Activated CD4-positive, alpha-beta T cell treated with anti-CD3 and anti-CD28 coated beads for 48 hours (primary cell): ENCODE measurements at places on chromosomes 7 and 10.

- peak; percentile 28 for DNase-seq
These were observed 270.7 kb downstream of the ZNF33B start for GRCh38 chr10:42367532-42368230.

DNA sequence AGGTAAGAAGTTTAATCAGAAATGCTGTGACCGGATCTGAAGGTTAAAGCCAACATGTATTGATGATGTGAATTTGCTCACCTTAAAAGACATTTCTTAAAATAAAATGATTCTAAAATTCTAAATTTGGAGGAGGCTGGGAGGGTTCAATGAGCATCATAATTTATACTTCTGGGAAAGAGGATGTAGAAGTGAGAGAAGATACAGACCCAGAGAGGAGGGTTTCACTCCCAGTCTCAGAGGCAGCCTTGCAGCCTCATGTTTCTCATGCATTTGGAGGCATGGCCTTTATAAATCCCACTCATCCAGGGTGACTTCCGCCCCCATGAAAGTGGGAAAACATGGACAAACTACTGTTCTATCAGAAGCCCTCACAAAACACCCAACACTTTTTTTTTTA, 305.6 kb upstream of the PITRM1 start:
- DNase-seq, result no peak

- DNase-seq, result no peak
These were observed 34.4 kb downstream of the RCC1L start for GRCh38 chr7:75039166-75039565.

DNA sequence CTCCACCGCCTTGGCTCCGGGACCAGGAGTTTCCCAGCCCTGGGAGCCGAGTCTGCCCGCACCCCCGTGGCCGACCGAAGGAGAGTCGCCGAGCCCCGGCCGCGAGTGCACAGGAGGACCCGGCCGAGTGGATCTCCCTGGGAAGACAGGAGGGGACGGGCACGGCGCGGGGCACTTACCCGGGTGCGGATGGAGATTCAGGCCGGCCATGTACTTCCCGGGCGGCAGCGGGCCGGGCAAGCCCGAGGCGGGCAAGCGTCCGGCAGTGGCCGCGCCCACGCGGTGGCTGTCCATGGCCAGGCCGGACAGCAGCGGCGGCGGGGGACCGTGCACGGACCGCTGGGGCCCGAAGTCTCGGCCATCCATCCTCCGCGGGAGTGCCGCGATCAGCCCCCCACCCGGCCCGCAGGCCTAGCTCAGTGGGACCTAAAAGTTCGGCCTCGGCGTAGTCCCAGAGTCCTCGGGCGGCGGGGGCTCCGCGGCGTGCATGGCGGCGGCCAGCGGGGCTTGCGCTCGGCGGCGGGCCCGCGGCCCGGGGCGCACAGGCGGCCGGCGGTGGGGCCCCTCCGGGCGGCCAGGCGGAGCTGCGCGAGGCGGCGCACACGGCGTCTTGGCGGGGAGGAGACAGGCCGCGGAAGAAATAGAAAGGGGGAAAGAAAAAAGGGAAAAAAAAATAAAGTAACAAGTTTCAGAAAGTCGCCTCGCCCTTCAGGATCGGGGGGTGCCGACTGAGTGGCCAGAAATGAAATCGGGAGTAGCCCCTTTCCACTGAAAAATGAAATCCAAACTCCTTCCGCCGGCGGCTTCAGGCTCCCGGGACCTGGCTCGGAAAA, 2.5 kb downstream of the TNRC18 start:
- DNase-seq, result no peak

DNA sequence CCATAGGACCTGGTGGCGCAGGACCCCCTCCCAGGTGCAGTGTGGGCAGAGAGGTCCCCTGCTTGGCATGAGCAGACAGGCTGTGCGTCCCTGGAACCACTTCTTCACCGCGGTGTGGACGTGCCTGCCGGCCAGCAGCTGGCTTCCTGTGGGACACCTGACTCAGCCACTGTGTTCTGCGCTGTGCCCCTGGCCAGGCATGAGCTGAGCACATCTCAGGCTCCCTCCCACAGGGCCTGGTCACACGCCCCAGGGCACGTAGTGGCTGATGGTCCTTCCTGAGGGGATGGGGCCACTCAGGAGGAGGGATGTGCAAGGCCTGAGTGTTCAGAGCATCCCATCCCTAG, 3.5 kb upstream of the DEPP1 start:
- DNase-seq, result no peak

GRCh38 chr10:15263657-15264323, 95.3 kb upstream of the NMT2 start:
- no peak for DNase-seq

DNA sequence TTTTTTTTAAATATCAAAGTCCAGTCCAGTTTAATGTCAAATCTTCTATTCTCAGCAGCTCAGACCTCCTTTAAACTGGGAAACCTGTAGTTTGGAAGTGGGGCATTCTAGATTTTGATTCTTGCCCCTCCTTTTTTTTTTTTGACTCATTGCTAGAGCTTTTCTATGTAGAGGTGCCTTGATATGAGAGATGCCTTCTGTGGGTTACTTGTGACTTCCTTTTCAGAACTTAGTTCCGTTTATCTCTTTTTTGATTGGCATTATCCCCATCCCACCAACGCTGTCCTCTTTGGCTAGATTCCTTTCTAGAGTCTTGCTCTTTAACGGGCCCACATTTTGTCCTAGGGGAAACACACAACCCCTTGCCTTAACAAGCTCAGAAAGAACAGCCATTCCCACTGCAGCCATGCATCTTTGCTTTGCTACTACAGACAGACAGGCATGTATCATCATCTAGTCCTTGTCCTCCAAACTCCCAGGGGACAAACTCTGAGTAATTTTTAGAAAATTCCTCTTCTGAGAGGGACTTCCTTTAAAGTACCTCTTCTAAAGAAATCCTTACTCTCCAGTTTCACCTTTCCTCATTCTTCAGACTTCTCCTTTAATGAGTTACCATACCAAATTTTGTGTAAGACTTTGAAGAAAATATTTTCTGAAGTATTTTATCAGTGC, 153.6 kb downstream of the PHF14 start:
- DNase-seq, result no peak

DNA sequence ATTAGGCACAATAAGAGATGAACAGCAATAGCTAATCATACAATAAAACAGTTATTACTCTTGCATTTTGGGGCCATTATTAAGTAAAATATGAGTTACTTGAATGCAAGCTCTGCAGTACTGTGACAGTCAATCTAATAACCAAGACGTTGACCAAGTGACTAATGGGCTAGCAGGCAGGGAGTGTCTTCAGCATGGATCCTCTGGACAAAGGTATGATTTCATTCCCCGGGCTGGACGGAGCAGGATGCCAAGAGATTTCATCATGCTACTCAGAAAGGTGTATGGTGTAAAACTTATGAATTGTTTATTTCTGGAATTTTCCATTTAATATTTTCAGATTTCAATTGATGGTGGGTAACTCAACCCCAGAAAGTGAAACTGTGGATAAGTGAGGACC, 80.9 kb downstream of the SHH start:
- no peak for DNase-seq
